HL-60 (cell line): ENCODE measurements at places on chromosomes 2 and 18.

DNA sequence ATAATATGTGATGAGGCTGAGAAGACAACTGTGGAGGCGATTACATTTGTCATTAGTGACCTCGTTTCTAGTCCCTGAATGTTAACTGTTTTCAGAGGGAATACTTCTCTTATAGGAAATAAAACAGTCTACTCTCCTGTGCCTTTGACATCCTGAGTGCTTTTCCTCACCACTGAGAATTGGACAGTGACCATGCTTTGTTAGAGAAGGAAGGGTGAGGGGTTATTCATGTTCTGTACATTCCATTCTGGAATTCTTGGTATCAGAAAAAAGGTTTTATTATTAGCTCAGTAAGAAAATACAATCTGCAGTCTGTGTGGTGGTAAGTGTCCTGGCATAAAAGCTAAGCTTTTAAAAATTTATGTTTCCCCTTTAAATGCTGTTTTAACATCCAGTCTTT lies 58.8 kb downstream of the PARD3B start:
- no peak for DNase-seq

GRCh38 chr2:132607426-132608090 lies 62.4 kb downstream of the LYPD1 start:
- DNase-seq: no peak

DNA sequence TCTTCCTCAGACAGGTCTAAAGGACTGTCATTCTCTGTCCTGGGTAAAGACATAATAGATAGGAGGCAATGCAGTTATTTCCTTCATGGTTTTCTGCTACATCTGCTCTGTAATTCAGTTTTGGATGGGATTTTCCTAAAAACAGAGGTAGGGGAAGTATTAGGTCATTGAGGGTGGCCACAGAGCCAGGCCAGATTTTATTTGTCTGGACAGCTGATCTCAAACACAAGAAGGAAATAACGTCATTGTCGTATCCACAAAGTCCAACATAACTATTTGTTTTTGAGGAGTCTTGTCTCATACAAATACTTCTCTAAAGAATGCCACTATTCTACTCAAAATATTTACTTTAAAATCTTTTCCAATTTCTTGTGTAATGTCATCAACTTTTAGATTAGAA lies 154.8 kb upstream of the MAP2 start:
- DNase-seq: no peak

GRCh38 chr2:71746946-71747501 lies 293.7 kb downstream of the DYSF start:
- DNase-seq: no peak

DNA sequence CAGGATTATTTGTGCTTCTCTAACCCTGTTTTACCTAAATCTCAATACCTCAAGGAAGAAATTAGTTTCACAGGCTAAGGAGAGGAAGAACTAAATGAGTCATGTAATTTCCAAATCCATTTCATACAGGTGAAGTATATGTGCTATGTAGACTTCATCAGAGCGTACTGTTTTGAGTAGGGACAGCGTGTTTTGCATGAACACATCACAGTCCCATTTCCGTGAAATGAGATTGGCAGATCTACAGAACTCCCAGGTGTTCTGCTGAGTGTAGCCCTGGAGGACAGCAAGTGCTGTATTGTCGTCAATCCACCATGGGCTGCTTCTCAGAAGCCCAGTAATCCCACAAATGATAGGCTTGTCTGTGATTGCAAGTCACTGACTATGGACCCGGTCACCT lies 97.7 kb downstream of the XRCC5 start:
- DNase-seq: no peak

DNA sequence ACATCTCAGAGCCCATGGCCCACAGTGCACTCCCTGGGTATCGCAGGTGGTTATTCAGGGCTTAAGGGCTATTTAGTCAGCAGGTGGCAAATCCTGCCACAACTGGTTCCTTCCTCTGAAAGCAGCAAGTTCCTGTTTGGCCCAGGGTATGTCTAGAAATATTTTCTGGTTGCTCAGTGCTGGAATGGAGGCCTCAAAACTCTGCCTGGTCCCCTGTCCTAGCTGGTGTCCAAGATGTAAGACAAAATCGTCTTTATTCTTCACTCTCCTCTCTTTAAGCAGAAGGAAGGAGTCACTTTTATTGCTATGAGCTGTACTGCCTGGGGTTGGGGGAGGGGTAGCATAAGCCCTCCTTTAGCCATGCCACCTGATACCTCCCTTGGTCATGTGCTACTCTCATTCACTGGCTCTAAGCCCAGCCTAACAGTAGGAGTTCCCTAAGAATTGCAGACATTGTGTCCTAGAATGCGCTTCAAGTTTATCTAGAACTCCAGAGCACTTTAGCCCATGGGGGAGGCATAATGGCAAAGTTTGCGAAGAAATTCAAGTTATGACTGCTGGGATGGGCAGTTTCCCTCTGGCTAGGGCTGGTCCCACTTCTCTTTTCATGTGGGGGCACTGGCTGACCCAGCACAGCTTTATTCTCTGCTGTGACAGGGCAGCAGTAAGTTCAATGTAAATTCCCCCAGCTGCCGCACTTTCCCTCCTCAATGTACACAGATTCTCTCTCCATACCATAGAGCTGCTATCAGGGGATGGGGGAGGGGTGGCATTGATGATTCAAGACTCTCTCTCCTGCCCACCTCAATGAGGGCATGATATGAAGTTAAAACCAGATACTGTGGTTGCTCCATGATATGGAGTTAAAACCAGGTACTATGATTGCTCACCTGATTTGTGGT lies 27.1 kb upstream of the CWC22 start:
- peak; percentile 9 for DNase-seq
